Muscle of arm (tissue), 14 donors: ENCODE measurements at places on chromosomes 7 and 10. TPM values are rescaled to one million over a fixed set of nuclear protein-coding genes. Genes with fewer than 3 reads are reported as not detected.
A peak's percentile ranks its signal among the peaks of the same experiment; 100 is the strongest.

GRCh38 chr10:86837663-86838062 lies 81.2 kb downstream of the BMPR1A start:
- DNase-seq = no peak

DNA sequence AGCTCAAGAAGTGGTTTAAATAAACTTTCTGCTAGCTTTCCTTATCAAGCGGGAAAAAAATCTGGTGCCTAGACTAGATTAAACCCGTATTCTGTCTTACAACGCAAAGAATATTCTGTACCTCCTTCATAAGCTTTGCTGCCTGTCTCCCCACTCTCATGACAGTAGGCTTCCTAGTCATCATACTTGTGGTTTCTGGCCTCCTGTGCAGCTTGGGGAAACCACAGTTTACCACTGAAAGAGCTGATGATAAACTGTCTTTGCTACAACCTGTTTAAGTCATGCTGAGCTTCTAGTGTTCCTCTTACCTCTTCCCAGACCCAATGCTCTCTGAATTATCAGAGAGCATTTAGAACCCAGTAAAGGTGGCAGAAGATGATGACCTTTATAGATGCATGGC lies 55.0 kb downstream of the PODXL start:
- no peak for DNase-seq

GRCh38 chr7:7946486-7946885 lies 22.1 kb upstream of the GLCCI1 start:
- no peak for DNase-seq

DNA sequence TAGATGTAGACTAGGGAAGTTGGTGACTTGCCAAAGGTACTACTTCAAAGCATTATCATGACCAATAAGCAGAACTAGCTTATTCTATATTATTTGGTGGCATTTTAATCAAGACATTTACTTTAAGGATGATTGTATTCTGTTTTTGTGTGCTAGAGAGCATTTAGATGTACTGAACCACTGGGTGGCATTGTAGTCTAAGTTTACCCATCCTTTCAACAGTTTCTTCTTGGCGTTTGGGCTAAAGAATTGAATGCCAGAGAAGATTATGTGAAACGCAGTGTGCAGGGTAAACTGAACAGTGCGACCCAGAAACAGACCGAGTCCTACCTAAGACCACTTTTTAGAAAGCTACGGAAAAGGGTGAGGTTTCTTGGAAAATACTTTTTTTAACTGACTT lies 26.8 kb downstream of the PRPF18 start:
- peak; percentile 62 for DNase-seq

GRCh38 chr7:27097686-27098577 lies 2.1 kb upstream of the HOXA1 start:
- DNase-seq = no peak

DNA sequence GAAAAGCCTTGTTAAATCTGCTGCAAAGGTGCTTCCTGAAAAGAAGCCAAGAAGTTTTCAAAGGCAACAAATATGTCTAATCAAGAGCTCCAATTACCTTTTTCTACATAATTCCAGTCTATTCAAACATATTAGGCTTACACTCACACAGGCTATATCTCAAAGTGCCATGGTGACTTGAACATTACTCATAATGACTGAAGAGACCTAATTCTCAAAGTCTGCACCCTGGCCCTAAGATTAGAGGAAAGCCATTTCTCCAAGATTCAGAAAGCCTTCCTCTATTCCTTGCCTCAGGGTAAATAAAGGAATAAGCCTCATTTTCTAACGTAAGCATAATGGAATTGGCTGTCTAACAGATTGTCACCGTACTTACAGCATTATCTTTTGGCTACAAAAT lies 78.3 kb upstream of the THSD7A start:
- no peak for DNase-seq

GRCh38 chr7:100823534-100823933 lies 3.8 kb downstream of the EPHB4 start:
- no peak for DNase-seq

DNA sequence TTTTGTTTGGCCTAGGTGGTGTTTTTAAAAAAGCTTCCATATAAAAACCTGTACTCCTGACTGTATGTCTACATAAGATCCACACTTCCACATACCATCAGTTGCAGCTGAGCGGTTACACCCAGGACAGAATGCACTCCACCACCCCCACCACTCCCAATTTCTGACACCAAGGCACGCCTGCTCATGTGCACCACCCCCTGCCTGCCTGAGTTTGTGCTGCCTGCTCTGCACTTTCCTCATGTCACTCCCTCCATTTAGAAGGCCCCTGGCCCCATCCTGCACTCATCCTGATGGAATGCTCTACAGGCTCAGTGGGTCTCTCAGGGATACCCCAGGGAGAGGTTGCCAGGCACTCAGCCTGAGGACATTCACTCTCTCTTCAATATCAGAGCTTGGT lies 6.5 kb downstream of the VPS41 start:
- DNase-seq = no peak

- DNase-seq = no peak
Measured at GRCh38 chr10:26525586-26525985, 87.4 kb downstream of the APBB1IP start.

- no peak for DNase-seq
Measured at GRCh38 chr10:21041763-21042458, 144.8 kb upstream of the NEBL start.

- DNase-seq = no peak
Measured at GRCh38 chr10:122321960-122322359, 50.9 kb downstream of the BTBD16 start.

GRCh38 chr10:119734396-119735332 lies 8.8 kb downstream of the INPP5F start:
- no peak for DNase-seq

GRCh38 chr10:124066126-124066700 lies 27.2 kb downstream of the CHST15 start:
- no peak for DNase-seq

The ST8SIA6 gene
- polyA plus RNA-seq = 1.6 TPM

The TMEM270 gene
- polyA plus RNA-seq = not detected

The SPDYE16 gene
- 4.8 TPM for polyA plus RNA-seq

The EBLN1 gene
- not detected for polyA plus RNA-seq

The CALHM1 gene
- polyA plus RNA-seq = not detected

The CALML3 gene
- polyA plus RNA-seq = 0.35 TPM

The TMEM140 gene
- 11.4 TPM for polyA plus RNA-seq
